Activated CD8-positive, alpha-beta memory T cell treated with anti-CD3 and anti-CD28 coated beads for 1 hour (primary cell): ENCODE measurements at places on chromosomes 4 and X.

GRCh38 chrX:112786076-112786475 is 54.6 kb downstream of the AMOT start:
- no peak for DNase-seq

- no peak for DNase-seq
Measured at GRCh38 chr4:76363556-76364290, 57.2 kb downstream of the STBD1 start.

- DNase-seq = no peak
Measured at GRCh38 chr4:97496298-97496873, 646.9 kb downstream of the STPG2 start.

DNA sequence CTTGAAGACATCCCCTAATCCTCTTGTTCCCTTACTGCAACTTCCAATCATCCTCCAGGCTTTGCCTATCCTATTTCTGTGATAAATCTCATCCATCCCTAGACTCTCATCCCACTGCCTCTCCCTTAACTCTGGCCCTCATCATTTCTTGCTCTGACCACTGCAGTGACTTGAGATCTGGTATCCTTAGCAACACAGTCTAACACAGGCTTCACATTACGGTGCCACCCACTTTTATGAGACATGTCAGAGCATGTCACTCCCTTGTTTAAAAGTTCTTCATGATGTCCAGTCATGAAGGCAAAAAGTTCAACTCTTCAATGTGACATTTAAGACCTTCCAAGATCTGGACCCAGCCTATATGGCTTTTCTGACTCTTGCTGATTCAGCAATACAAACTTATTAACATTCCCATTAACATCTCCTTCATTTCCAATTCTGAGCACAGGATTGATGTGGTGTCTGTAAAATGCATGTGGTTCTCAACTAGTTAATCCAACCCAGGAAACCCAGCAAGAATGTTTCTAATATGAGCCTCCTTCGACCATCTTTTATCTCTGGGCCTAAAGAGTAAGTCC is 64.0 kb downstream of the OR13H1 start:
- no peak for DNase-seq

DNA sequence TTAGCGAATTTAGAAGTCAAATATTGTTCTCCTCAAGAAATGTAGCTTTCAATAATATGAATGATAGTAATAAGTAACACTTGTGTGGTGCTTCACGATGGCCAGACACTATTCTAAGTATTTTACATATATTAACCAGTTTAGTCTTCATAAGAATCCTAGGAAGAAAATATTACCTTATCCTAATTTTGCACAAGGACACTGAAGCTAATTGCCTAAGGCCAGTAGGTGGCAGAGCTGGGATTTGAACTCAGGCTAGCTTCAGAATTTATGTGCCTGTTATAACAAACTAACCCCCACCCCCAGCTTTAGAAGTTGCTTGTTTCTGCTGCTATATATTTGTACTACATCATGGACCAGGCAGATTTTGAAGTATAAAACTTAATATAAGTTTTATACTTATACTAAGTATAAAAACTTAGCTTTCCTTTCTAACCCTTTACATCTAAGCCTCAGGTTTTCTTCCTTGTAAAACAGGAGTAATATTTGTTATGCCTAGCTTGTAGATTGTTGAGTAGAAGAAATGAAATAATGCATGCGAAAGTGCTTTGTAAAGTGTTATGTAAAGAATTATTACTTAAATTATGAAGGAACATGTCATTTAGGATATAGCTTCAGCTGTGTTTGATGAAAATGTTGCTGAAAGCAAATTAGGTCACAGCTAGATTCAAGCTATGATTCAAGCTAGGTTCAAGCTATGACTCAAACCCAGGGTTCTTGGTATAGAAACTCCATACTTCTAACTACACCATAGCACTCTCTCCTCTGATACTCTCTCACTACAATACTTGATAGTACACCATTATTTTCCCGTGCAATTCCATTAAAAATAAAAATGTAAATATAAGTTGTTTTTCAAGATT is 4.2 kb upstream of the CDS1 start:
- no peak for DNase-seq

GRCh38 chr4:3168029-3168428 is 80.9 kb upstream of the MSANTD1 start:
- DNase-seq = no peak

DNA sequence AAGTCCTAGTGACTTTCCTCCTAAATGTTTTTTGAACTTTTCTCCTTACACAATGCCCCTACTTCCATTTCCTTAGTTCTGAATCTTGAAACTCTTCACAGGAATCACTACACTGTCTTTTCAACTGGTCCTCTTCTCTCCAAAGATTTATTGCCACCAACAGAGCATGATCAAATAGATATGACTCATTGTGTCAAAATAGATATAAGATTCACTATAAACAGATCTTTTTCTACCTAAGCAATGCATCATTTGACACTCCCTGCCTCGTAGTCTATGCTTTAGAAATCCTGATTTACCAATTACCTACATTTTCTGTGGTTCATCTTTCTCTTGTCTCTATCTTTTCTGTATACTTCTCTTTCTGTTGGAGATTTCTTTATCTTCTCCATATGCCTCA is 789.6 kb upstream of the SLIT2 start:
- no peak for DNase-seq

DNA sequence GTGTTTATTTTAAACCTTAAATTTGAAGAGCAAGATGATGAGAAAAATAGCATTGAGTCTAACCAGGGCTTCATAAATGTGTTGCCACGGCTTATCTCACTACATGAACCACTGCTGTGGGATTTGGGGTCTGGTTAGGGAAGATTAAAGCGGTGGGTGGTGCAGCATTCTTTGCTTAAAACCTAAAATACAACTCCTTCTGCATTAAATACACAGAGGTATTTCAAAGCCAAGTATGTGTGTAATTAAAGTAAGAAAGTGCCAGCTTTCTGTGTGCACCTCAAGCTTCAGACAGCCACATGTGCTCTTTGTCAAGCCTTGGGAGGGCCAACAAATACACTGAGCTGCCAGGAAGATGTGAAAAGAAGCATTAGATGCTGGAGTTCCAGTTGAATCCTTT is 128.0 kb downstream of the CPE start:
- no peak for DNase-seq

- no peak for DNase-seq
Measured at GRCh38 chrX:20434986-20435385, 168.3 kb upstream of the RPS6KA3 start.

- DNase-seq = no peak
Measured at GRCh38 chr4:108742451-108743420, 20.1 kb downstream of the ETNPPL start.

GRCh38 chrX:66547847-66548369 is 91.0 kb downstream of the EDA2R start:
- no peak for DNase-seq

DNA sequence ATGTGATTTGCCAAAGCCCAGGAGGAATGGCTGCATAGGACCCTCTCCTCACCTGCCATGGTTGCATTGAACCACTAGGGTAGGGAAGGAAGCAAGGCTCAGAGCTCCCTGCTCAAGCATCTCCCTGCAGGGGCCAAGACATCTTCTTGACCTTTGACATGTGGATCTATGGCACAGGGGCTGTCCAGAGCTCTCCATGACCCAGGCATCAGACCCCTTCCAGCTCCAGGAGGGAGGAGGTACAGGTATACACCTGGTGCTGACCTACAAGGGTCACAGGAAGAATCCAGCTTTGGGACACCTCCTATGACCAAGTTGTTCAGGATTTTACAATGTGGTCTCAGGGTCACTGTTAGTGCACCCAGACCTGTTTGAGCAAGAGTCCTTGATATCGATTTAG is 23.2 kb upstream of the ASMTL start:
- no peak for DNase-seq

- DNase-seq = no peak
Measured at GRCh38 chr4:15089979-15090378, 87.7 kb downstream of the CPEB2 start.

- no peak for DNase-seq
Measured at GRCh38 chr4:164871673-164872072, 5.3 kb upstream of the APELA start.

GRCh38 chr4:7103607-7104365 is 35.9 kb upstream of the GRPEL1 start:
- no peak for DNase-seq

- no peak for DNase-seq
Measured at GRCh38 chrX:69216911-69217310, 51.7 kb upstream of the PJA1 start.

DNA sequence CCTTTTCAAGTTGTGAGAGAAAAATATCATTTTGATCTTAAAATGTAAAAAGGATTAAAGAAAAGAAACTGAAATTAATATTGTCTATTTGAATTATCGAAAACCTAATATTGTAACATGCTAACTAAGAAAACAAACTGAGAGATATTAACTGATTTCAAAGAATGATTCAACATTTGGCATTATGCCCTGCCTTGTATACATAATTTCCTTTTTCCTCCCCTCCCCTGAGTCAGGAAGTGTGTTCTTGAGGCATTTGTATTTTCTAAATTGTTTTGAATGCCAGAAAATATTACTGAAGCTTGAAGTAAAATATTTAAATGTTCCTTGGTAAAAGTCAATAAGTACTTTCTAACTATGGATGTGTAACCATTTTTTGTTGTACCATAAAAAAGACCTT is 49.4 kb downstream of the RPS6KA3 start:
- no peak for DNase-seq

DNA sequence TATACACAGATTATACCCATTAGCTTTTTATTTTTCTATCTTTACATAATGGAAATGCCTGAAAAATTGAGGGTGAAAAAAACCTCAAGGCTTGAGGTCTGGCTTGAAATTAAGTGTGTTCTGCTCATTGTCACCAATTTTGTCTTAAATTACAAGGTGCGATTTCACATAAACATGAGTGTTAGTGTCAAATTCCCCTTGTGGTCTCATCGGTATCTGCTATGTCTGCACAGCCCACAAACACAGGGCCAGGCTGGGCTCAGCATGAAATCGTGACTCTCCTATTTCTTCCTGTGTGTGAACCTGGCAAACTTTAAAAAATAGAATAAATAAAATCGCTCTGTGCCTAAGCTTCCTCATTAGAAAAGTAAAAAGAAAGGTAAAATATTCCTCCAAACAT is 109.1 kb downstream of the CRLF2 start:
- no peak for DNase-seq

GRCh38 chrX:103214870-103215424 is at the start of gene BEX4:
BEX4 (plus strand) TSS chrX:103215108; CDS start chrX:103216154, 1,046 bp downstream.
- peak; percentile 66 for DNase-seq

GRCh38 chrX:109890910-109891502 is 111.9 kb upstream of the TMEM164 start:
- DNase-seq = peak; percentile 10

GRCh38 chrX:19334945-19335626 is 8.6 kb upstream of the PDHA1 start:
- no peak for DNase-seq

DNA sequence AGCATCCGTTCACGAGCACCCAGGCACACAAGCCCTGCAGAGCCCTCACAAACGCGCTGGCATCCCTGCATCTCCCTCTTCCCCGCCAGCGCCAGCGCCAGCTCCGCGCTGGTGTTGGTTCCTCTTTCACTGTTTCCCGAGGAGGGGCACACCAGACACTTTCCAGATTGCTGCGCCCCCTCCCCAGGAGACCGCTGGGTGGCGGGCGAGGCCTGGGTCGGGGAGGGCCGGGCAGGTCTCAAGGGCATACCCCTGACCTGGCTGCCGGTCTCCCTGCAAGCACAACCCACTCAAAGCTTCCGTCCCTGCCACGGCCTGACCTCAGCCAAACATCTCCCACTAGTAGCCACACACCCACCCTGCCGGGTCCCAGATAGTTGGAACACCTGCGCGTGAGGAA is 2.2 kb upstream of the NKX1-1 start:
- DNase-seq = no peak

DNA sequence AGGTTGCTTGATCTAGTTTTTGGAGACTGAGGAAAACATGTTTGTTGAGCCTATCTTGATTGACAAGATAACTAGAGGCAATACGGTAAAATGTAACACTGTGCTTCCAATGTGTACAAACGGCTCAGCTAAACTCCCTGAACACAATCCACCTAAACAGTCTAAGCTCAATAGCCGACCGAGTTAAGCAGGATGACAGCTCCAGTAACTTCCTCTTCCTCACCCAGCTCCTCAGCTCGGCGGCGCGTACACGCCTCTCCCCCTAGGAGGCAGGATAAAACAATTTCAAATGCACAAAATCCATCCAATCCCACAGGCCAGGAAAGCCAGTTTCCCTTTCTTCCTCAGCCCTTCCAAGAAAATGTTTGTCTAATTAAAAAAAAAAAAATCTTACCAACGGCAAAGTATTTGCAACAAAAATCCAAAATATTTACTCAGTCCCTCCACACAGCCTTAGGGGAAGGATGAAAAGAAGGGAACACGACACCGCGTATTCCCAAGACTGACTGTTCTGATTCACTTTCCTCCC is 1.0 kb downstream of the CNOT6L start:
- DNase-seq = no peak

- no peak for DNase-seq
Measured at GRCh38 chr4:163482190-163482589, 8.6 kb upstream of the TKTL2 start.

GRCh38 chr4:126558596-126558995 is 1074.2 kb upstream of the INTU start:
- no peak for DNase-seq

DNA sequence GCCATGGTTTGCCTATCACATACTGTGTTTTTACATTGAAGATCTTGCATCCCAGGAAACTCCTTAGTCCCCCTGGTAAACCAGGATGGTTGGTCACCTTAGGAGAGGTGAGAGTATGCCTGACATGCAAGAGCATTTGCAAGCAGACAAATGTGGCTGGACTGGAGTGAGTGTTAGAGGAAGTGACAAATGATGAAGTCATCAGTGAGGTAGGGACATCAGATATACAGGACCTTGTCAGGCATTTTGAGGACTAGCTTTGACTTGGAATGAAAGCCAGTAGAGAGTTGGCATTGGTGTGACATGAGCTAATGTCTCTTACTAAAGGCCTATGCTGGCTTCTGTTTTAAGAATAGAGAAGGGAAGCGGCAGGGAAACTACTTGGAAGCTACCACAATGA is 124.9 kb downstream of the FRMPD4 start:
- no peak for DNase-seq

DNA sequence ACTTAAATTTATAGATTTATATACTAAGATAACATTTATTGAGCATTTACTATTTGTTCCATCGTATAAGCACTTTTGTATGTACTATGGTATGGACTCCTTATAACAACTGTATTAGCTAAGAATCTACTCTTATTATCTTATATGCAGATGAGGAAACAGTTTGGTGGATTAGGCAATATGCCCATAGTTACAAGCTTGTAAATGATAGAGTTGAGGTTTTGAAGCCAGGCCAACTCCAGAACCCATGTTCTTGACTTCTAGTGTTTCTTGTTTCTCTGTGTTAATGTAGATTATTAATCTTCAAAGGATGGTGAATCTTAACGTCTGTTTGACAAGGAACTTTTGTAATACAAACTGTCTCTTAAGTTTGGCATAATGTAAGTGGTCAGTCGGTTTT is 71.3 kb downstream of the STIM2 start:
- DNase-seq = no peak
